Left ventricle myocardium superior (tissue), 1 donor: ENCODE measurements at places on chromosomes 11 and 22. TPM values are rescaled to one million over a fixed set of nuclear protein-coding genes. Genes with fewer than 3 reads are reported as not detected.
A peak's percentile ranks its signal among the peaks of the same experiment; 100 is the strongest.

DNA sequence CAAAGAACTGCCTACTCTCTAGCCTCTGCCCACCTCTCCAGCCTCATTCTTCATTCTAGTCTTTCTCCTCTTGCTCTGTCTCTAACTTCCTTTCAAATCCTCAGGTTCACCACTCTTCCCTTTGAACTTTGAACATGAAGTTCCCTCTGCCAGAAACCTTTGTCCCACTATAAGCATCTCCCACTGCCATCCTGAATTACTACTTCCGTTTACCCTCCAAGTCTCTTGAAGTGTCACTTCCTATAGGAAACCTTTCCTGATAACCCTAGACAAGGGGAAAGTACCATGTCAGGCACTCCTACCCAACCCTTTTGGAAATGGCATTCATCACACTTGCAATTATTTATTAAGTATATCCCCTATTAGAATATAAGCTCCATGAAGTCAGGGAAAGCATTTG lies 3.1 kb downstream of the RAB30 start:
- DNase-seq, result no peak

DNA sequence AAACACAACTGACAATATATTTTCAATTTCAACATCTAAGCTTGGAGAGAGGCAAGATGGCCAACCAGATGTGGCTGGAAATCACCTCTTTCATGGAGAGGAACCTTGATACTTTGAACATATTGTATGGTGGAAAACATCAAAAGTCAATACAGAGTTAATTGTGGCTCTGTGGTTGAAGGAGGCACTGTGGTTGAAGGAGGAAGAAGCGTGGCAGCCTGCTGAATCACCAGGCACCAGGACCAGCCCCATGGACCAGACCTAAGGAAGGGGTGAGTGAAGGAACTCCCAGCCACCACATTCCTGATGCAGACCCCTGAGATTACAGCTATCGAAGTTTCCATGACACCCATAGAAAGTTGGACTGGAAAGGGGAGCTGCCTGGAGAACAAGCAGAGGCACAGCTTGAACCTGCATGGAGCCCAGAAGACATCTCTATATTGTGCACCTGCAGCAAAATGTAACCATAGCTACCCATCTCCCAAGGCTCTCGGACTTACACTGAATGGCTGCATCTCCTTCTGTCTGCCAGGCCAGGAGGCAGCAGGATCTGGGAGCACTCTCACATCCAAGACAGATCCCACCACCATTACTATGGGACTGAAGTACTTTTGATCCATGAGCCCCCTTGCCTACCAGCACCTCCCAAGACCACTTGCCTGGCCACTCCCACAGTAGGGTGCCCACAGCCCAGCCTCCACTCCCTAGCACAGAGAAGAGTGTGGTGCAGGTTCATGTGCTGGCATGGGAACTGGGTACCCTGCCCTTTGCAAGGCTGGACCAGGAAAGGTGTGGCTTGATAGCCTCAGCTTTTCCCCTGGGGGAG lies 79.8 kb upstream of the SC5D start:
- no peak for DNase-seq

GRCh38 chr11:46238078-46238966 lies 39.1 kb upstream of the CREB3L1 start:
- DNase-seq, result peak; percentile 85

DNA sequence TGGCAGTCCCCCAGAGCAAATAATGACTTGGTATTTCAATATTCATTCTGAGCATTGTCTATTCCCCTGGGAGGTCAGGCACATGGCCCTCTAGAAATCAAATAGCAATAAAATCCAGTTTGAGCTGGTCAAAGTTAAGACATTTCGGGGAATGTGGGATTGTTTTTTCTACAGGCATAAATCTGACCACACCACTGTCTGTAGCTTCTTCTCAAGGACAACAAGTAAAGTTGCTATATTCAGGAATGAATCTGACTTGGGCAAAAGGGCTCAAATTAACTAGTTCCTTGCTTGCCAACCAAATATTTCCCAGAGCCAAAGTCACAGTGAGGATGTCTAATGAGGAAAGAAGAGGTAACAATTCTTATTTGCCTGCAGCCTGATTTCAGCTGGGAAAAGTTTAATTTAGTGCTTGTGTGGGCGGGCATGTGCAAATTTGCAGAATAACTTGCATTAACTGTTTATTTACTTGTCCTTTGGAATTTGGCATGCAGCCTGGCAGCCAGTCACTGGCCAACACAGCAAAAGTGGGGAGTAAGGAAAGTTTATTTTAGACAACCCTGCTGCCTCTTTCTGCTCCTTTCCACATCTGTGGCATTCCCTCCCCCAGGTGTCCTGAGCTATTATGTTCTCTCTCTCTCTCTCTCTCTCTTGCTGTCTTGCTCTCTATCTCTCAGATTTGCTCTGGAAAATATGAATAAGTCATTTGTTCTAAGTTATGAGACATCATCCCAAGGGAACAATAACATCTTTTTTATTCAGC lies 51.2 kb upstream of the ARHGAP20 start:
- DNase-seq, result no peak

GRCh38 chr11:68257477-68258362 lies 14.1 kb downstream of the C11orf24 start:
- peak; percentile 99 for DNase-seq

GRCh38 chr22:42743501-42743991 lies 22.9 kb upstream of the A4GALT start:
- peak; percentile 91 for DNase-seq

DNA sequence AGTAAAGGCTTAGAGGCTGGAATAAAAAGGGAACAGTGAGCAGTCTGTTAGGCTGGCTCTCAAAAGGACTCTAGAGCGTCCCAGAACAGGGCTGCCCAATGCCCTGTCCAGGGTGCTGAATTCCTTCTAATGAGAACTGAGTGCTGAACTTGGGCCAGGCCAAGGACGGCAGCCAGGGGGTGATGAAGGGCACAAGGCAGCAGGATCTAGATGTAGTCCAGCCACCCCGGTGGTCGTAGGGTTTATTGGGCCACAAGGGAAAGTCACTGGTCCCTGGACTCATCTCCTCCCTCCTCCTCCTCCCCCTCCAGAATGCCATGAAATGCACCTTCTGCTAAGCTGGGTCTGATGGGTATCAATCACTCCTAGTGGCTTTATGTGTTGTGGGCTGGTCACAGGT lies 19.2 kb downstream of the NPTXR start:
- peak; percentile 65 for DNase-seq

DNA sequence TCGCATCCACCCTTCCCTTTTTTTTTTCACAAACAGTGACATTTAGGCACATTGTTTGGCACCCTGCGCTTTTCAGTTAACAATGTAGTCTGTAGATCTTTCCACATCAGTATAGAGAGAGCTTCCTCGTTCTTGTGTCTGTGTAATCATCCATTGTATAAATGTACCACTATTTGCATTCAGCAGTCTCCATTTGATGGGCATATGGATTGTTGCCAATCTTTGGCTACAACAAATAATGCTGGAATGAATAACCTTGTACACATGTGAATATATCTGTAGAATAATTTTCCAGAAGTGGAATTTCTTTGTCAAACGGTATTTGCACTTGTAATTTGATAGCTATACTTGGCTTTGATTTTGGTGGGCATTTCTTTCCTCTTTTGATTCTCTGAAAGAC lies 17.1 kb downstream of the MPEG1 start:
- DNase-seq, result no peak

DNA sequence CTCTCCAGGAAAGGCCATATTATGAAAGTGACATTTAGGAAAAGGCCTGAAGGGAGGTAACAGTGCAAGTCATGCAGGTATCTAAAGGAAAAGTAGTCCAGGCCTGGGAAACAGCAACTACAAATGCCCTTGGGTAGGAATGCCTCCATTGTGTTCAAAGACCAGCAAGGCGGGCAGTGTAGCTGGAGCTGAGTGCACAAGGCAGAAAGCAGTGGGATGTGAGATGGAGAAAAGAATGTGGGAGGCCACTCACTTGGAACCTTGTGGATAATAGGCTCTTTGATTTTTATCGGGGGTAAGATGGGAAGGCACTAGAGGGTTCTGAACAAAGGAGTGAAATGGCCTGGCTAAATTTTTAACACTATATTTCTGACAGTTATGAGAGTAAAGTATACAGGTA lies 188.6 kb downstream of the PGR start:
- DNase-seq, result no peak

Gene GSTT2
- total RNA-seq, result 0.42 TPM

Gene DUSP8
- 7.7 TPM for total RNA-seq
